Activated naive CD4-positive, alpha-beta T cell treated with anti-CD3 and anti-CD28 coated beads, Interleukin-2, amount 10 ng/mL, durations not matched to agents 5 hours and 36 hours (primary cell): ENCODE measurements at places on chromosomes 3 and 15. TPM values are rescaled to one million over a fixed set of nuclear protein-coding genes. Genes with fewer than 3 reads are reported as not detected.

TERC gene
- total RNA-seq = 5.9 TPM

LDHAL6B gene
- total RNA-seq = not detected

TEX9 gene
- 0.41 TPM for total RNA-seq

ALDH1A2 gene
- total RNA-seq = not detected

COL6A5 gene
- not detected for total RNA-seq

AMT gene
- total RNA-seq = 5.0 TPM

CAND2 gene
- total RNA-seq = 0.33 TPM

ECE2 gene
- not detected for total RNA-seq

RLBP1 gene
- total RNA-seq = not detected

EPHA6 gene
- total RNA-seq = not detected

ZBBX gene
- total RNA-seq = not detected

DAZL gene
- total RNA-seq = not detected

OR5K2 gene
- not detected for total RNA-seq
